ENCODE measurements at places on chromosomes 11 and 22.
A peak's percentile ranks its signal among the peaks of the same experiment; 100 is the strongest.

DNA sequence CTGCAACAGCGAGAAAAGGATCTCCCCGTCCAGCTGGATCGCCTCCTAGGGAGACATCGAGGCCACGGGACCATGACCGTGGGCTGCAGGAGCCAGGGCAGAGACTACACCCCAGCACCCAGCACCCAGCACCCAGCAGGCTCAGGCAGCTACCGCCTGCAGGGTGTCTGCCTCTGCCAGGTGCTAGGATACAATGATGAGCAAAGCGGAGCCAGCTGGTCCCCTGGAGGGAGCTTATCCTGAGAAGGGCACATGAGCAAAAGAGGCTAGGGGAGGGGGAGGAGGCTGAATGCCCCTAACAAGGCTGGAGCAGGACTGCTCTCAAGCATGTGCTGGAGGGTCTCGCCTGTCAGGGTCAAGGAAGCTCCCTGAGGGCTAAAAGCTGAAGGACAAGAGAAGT lies 4.8 kb upstream of the CASTOR1 start:
- no peak for DNase-seq

- no peak for DNase-seq
These were observed 14.7 kb upstream of the RFPL3 start for GRCh38 chr22:32342977-32343376.

DNA sequence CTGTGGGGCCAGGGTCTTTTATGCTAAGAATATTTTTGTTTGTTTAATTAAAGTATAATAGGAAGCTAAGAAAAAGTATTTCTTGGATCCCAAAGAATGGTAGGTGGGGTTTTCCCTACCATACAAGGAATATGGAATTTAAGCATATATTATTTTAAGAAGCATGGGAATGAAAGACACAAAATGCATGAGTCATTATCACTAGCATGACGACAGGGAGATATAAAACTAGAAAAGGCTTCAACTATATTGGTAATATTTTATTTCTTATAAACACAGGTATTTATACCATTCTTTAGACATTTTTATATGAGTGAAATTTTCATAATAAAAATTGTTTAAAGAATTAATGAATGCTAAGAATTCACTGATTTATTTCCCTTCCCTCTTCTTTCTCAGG lies 39.3 kb upstream of the SOX6 start:
- DNase-seq = no peak

- no peak for DNase-seq
These were observed 480.5 kb downstream of the MIAT start for GRCh38 chr22:27137871-27138337.

- DNase-seq = no peak
These were observed 26.8 kb downstream of the TRIM44 start for GRCh38 chr11:35689081-35689996.

GRCh38 chr22:44368611-44369292 lies 56.0 kb upstream of the SHISAL1 start:
- DNase-seq = no peak

DNA sequence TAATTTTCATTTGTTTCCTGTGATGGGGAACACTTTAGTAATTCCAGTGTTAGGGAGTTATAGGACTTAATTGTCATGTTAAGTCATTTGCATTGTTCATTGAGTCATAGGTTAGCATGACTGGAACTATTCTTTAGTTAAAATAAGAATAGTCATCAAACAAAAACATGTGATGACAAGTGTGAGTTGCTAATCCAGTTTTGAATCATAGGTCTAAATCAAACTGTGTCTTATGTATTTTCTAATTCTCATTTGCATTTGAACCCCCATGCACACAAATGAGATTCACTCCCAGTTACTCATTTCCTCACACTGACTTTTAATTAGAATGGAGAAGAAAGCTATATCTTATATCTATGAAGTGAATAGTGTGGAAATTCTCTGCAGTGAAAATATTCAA lies 405.6 kb downstream of the LRRC4C start:
- no peak for DNase-seq

DNA sequence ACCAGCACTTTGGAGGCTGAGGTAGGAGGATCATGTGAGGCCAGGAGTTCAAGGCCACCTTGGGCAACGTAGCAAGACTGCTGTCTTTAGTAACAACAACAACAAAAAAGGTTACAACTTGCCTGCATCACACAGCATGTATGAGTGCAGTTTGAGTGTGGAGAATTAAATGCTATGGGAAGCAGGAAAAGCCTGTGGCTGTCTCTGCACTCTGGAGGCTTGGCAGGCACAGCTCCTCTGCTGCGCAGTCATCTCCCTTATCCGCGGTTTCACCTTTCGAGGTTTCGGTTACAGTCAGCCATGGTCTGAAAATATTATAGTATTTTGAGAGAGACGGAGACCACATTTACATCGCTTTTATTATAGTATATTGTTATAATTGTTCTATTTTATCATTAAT lies 2.9 kb downstream of the MICAL2 start:
- DNase-seq = no peak

- DNase-seq = no peak
These were observed 24.6 kb downstream of the APIP start for GRCh38 chr11:34891611-34892010.

DNA sequence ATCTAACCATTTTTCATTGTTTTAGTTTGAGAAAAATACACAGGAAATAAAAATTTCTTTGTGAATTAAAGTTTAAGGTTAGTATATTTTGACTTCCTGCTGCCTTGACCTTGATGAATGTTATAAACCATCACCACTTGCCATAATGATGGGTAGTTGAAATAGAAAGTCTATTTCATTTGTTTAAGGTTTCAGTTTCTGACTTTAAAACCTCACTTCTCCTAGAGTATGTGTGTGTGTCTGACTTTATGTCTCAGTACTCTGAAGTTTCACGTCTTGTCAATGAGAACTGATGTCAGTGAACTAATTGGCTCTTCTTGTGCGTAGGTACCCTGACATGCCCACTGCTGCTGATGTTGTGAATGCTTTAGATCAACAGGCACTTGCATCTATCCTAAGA lies 188.2 kb downstream of the METTL15 start:
- no peak for DNase-seq

GRCh38 chr22:39763276-39763675 lies 130.3 kb downstream of the ENTHD1 start:
- DNase-seq = no peak

GRCh38 chr11:20501971-20502370 lies 97.4 kb upstream of the SLC6A5 start:
- no peak for DNase-seq

DNA sequence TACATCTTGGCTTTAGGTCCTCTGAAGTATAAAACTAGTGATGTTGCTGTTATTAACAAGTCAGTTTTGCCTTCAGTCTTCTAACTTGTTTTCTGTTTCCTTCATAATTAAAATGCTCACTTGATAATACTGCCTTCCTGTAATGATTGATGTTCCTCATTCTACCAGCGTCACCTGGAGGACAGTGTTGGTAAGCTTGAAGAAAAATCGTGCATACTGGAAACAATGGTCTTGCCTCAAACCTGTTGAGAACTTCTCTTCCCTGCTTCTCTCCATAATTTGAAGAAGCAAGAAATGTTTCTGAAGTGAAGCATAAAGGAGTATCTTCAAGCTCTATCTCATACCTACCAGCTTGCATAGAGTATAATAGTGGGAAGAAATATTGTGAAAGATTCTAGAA lies 3.0 kb downstream of the YWHAH start:
- no peak for DNase-seq

GRCh38 chr22:44882226-44882905 lies 127.4 kb downstream of the PHF21B start:
- DNase-seq = no peak

- no peak for DNase-seq
These were observed 59.6 kb downstream of the ST3GAL4 start for GRCh38 chr11:126415128-126415527.

- no peak for DNase-seq
These were observed 144.8 kb downstream of the FEZ1 start for GRCh38 chr11:125351033-125351867.

GRCh38 chr22:46156031-46156430 lies 5.7 kb downstream of the PPARA start:
- no peak for DNase-seq

GRCh38 chr22:39935612-39936011 lies 24.6 kb upstream of the TMA7B start:
- no peak for DNase-seq

GRCh38 chr22:43042101-43042780 lies 27.3 kb upstream of the PACSIN2 start:
- DNase-seq = no peak

DNA sequence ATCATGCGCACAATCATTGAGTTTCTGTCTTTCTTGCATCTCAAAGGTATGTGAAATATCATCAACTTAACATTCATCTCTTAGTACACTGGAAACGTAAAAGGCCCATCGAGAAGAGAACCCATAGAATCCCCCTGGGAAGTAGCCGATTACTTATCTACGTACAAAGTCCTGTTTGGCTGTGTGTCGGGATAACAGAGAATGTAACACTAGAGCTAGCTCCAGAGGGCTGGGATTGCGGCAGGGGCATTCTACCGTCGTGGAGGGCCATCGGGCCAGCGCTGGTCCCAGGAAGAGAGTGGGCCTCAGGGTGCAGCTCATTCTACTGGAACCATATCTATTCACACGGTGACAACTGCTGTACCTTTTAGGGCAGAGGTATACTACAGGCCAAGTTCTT lies 4.5 kb downstream of the GAL start:
- DNase-seq = no peak

DNA sequence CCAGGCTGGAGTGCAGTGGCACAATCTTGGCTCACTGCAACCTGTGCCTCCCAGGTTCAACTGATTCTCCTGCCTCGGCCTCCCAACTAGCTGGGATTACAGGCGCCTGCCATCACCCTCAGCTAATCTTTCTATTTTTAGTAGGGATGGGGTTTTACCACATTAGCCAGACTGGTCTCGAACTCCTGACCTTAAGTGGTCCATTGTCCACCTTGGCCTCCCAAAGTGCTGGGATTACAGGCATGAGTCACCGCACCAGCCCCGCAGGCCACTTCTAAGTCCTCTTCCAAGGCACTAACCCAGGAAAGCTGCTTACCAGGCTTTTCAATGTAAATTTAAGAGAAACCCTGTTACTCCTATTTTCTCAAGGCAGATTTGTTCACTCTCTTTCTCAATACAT lies 50.4 kb downstream of the DENND5A start:
- DNase-seq = no peak

GRCh38 chr11:120974965-120975364 lies 48.9 kb upstream of the TBCEL start:
- no peak for DNase-seq

GRCh38 chr11:2761131-2762030 lies 61.6 kb upstream of the KCNQ1OT1 start:
- no peak for DNase-seq

- no peak for DNase-seq
These were observed 715.1 kb upstream of the API5 start for GRCh38 chr11:42596576-42597145.

GRCh38 chr11:10072841-10073240 lies 221.2 kb downstream of the SBF2 start:
- DNase-seq = no peak

GRCh38 chr11:87819151-87819550 lies 356.1 kb downstream of the RAB38 start:
- DNase-seq = no peak

DNA sequence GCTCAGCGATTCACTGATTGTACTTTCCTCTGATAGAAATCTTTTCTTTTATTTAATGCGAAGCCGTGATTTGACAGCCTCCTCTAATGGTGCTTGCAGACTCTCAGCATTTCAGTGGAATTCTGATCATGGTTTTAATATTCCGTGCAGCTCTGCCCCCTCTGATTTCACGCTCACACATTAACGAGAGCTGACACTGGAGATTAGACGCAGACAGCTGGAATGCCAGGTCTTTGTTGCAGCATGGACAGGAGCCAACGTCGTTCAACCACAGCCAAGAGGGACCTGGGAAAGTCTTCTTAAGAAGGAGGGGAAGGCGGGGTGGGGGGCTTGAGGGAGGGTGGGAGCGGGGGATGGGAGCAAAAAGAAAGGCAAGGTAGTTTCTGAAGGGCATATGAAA lies 186.4 kb downstream of the BLID start:
- peak; percentile 8 for DNase-seq

DNA sequence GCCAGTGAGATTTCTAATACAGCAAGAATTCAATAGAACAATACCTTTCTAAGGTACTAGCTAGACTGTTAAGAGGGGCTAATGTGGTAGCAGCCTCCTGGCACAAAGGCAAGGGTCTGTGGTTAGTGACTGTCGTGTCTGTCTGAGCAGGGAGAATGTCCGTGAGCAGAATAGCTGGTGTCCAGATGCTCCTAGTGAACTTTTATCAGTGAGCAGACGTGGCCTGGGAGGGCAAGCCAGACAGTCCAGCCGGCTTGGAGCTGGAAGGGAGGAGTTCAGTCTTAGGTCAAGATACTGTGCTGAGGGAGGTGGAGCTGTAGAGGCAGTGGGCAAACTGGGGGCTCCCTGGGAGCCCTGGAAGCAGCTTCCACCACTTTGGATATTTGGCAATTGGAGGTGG lies 138.6 kb downstream of the TEAD1 start:
- no peak for DNase-seq

DNA sequence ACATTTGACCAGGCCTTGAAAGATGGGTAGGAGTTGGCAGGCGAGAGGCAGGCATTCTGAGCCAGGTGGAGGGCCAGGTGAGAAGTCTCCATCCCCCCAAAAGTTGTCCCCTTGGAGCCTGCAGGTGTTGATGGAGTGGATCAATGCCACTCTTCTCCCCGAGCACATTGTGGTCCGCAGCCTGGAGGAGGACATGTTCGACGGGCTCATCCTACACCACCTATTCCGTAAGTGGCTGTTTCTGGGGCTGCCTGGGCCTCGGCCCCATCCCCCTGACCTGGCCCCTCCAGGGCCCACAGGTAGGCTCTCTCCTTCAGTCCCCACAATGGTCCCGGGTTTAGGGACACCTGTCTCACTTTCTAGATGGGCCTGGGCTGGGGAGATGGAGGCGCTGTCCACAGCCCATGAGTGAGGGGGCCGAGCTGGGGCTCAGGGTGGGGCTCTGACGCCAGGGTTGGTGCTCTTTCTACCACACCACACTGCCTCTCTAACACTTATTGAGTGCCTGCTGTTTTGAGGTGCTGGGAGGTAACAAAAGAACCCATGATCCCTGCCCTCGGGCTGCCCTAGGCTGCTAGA lies 7.0 kb downstream of the PARVG start:
- DNase-seq = no peak

GRCh38 chr11:2578929-2579270 lies 120.9 kb downstream of the KCNQ1OT1 start:
- no peak for DNase-seq

GRCh38 chr11:103488031-103488461 lies 378.8 kb downstream of the DYNC2H1 start:
- DNase-seq = no peak

DNA sequence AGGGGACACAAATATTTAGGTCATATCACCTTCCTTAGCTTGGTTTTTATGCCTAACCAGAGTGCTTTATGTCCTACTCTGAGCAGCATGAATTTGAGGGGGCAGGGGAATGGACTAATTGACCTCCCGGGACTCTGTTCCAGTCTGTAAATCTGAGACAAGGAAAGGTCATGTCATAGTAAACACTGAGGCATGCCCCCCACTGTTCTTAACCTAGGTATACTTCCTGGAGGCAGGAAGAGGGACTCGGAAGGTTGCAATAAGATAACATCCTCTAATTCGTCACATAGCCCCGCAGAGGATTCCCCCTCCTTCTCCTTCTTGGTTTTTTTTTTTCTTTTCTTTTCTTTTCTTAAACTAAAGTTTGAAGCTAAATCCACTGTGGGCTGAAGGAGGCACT lies 540.3 kb upstream of the CADM1 start:
- DNase-seq = no peak
